ENCODE measurements at places on chromosomes 7 and 10.

DNA sequence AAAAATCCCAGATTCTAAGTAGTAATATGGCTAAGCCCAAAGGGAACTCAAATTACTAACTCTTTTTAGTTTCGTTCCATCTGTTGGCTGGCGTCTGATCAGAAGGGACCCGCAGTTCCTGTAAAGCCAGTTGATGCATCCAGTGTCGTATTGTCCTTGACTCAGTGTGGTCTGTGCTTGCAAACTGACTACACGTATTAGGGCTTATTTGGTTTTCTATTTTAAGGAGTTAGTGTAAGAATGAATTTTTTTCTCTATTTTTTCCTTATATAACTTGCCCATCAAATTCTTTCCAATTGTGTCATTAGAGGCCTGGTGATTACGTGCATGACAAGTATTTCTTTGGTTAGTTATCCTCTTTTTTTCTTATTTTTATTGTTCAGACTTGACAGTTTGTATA lies 9.7 kb downstream of the ABCA13 start:
- DNase-seq: no peak

DNA sequence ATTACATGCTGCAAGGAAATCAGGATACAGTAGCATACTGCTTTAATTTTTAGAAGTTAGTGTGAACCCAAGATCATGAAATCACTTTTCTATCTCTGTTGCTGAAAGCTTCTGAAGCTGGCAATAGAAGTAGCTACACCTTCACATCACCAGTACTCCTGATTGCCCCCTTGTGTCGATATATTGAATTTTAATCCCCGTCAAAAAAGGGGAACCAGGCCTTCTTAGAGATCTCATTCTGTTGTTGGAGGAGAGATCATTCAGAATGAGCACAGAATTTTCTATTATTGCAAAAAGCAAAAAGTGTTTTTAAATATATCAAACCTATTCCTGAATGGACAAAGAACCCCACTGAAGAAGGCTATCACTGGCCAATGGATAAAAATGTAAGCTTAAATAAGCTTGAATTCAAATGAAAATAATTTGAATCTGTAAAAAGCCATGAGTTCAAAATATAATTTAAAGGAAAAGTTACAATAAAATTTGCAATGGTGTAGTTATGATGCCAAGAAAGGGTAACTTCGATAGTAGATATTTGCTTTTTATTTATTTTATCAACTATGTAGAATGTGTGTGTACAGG lies 39.7 kb upstream of the TEX47 start:
- DNase-seq: no peak

DNA sequence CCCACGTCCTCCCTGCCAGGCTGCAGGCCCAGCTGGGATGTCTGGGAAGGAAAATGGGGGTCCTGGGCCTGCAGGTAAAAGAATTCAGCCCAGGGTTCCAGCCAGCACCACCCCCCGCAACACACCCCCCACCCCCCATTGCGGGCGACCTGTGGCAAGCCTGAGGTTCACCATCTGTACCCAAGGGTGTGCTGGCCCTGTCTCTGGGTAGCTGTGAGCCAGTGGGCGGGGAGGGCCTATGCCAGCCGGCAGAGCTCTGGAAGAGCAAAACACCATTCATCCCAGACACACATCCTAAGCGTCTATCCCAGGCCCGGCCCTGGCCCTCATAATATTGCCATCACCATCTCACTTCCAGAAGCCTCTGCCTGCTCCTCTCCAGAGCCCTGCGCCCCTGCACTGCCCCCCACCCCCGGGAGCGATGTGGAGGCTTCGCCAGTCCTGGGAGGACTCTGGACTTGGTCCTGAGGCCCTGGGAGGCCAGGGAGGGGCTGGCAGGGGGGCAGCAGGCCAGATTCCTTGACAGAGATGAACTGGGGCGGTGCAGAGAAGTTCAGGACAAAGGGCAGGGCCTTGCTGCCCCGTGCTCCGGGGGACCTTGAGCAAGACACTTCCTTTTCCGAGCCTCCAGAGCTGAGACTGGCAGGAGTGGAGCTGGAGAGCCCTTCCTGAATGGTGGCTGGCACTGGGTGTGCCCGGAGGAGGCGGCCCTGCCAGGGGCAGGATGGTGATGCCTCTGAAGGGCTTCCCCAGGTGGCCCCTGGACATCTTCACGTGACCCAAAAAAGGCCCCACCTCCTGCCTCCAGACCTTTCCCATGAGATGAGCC lies 8.7 kb upstream of the TTYH3 start:
- DNase-seq: no peak

- DNase-seq: no peak
Measured at GRCh38 chr7:44208085-44208484, 7.3 kb downstream of the YKT6 start.

DNA sequence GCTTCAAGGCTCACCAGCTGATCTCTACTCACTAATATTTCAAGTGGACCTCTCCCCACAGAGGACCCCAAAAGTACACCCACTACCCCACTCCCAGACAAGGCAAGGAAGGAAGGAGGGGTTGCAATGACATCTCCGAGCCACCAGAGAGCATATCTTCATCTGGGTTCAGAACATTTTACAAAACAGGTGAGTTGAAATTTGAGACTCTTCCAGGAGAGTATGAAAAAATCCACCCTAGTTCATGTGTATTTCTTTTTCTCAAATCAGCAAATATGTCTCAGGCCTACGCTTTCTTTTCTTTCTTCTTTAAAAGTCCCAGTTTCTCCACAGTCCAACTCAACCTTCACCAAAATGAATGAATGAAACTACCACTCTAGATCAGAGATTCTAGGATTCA lies 61.9 kb downstream of the SGMS1 start:
- no peak for DNase-seq

- DNase-seq: no peak
Measured at GRCh38 chr7:8380130-8380529, 53.3 kb upstream of the NXPH1 start.

- DNase-seq: no peak
Measured at GRCh38 chr7:67493366-67493765, 496.7 kb downstream of the TYW1 start.

- no peak for DNase-seq
Measured at GRCh38 chr10:10475812-10476211, 541.9 kb upstream of the CELF2 start.

GRCh38 chr7:83876593-83876992 lies 227.7 kb upstream of the SEMA3E start:
- DNase-seq: no peak
